Fibroblast of skin of left quadriceps (primary cell): ENCODE measurements at places on chromosomes 4 and X.

- DNase-seq, result no peak
These were observed 34.8 kb upstream of the MAP9 start for GRCh38 chr4:155411546-155411945.

GRCh38 chr4:129346734-129347133, 250.8 kb downstream of the C4orf33 start:
- no peak for DNase-seq

DNA sequence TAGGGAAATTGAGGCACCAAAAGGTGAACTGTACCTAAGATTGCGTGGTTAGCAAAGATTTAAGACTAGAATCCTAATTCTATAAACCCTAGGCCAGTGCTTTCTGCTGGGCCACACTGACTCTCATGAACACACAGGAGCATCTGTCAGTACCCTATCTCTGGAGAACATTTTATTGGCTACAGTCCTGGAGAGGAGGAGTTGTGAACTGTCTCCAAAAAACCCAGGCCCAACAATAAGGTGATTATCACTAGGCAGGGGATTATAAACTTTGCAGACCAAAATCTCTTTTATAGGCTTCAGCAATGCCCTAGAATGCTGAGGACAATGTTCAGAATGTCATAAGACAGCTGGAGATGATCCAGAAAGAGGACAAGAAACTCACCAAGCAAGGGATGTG, 24.1 kb downstream of the OPHN1 start:
- DNase-seq, result no peak

DNA sequence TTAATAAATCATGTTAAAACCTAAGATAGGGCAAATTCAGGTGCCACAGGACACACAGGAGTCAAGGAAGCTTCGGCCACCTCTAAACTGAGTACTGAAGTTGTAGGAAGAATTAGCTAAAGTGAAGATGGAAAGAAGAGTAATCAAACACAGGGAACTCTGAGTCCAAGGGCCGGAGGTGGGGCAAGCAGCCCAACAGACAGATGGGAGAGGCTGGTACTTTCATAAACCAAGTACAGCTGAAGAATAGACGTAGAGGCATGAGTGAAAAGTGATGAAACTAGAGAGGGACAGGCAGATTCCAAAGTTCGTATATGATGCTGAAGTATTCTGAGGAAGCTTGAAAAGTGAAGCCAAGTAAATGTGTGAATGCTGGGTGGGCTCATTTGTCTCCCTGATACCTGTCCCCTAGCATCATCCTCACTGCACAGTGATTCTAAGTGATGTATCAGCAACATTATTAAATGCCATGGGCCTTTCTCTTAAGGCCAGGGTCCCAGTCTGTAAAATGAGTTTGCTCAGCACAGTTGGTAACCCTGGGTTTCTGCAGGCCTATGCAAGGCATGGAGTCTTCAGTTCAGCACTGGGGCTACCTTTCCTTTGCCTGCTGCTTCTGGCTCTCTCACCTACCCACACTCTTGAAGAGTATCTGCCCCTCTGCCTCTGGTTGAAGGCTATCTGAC, 203.3 kb downstream of the NR3C2 start:
- DNase-seq, result no peak

DNA sequence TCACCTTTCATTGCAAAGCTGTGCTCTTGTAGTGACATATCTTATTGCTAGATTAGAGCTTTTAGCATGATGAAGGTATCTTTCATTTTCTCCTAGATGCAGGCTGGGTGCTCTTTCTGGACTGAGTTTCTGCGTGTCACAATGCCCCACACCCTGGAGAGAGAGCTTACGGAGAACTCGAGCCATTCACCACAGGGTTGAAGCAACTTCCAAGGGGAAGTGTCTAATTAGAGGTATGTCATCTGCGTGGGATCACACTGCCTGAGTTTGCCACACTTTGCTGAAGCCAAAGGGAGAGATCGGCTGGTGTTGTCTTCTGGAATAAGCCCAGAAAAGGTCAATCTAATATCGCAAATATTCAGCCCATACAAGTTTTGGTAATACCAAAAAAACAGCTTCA, 179.3 kb upstream of the MBNL3 start:
- DNase-seq, result no peak
